Stimulated activated CD8-positive, alpha-beta memory T cell treated with anti-CD3 and anti-CD28 coated beads, Interleukin-4, amount 100 ng/mL, for 48 hours (primary cell): ENCODE measurements at places on chromosomes 12 and 14.

DNA sequence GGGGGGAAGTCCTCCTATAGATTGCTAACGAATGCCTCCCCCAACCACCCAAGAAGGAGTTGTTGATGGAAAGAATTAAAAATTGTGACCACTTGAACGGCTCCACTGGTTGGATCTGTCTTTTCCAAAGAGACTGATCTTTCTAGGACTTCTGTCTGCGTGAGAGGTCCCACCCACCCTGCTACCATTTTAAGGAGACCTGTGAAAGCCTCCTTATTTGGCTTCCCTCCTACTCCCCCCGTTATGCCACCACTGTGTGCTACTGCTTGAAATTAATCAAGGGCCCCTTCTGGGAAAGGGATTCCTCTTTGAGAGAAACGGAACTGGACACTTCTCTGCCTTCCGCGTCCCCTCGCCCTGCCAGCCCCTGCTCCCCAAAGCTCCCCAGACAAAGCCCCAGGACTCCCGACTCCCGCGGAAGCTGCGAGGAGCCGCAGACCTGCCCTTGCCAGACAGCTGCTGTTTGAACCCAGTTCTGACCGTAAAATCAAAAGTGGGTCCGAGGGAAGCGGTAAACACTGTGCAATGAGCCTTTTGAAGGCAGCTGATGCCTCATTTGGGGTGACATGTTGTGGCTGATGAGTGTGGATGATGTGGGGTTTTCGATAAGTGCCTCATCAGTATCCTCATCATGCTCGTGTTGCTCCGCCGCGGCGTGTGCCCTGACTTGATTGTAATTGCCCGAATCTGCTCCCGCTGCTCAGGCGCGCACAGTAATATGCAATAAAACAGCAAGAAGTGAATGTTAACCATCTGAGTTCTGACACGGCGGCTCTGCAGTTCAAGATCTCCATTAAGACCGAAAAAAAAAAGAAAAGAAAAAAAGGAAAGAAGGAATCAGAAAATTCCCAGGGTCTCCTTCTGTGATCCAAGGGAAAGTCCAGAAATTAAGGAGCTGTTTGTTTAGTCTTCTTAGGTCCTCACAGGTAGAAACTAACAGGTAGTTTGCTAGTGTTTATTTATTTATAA, 48.2 kb downstream of the MBIP start:
- peak; percentile 51 for DNase-seq

GRCh38 chr14:74563233-74563585, 48.8 kb downstream of the LTBP2 start:
- no peak for DNase-seq

DNA sequence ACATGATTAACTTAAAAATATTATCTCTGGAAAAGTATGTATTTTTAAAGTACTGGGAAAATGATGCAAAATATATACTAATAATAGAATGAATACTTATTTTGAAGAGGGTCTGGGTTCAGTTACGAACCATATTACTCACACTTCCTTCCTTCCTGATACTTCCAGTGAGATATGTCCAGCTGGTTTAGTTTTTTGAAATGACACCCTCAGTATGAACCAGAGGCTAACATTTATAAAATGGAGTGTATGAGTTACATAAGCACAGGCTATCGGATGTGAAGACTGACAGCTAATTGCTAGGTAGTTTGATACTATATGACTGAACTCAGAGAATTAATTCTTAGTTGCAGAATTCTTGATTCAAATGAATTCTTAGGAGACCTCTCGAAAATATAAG, 122.9 kb downstream of the OTOGL start:
- no peak for DNase-seq

DNA sequence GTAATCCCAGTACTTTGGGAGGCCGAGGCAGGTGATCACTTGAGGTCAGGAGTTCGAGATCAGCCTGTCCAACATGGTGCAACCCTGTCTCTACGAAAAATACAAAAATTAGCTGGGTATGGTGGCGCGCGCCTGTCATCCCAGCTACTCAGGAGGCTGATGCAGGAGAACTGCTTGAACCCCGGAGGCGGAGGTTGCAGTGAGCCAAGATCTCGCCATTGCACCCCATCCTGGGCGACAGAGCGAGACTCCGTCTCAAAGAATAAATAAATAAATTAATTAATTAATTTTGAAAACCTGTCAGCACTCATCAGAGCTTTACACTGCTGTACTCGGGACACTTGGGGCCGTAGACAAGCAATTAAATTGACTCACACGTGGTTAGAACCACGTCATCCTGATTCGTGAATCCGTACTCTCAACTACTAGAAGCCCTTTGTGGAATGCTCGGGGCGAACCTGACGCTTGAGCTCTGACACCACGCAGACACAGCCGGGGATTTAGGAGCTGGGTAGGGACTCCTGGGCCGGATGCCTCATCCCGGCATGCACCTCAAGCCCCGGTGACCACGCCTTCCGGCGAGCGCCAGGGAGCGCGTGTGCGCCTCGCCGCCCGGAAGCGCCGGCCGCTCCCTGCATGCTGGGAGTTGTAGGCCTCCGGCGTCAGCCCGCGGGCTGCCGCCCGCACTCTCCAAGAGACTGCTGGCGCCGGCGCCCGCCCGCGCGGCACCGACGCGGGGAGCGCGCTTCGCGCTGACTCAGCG, at the start of gene XPOT:
Gene XPOT, plus strand, starts transcription at position 686 of the 763 bp plus-strand sequence. CDS start 5,644 bp downstream, outside the sequence.
- DNase-seq, result peak; percentile 91

- no peak for DNase-seq
Measured at GRCh38 chr14:69090187-69090789, 62.6 kb downstream of the DCAF5 start.

- DNase-seq, result no peak
Measured at GRCh38 chr12:69129564-69129963, 109.8 kb upstream of the CPSF6 start.

DNA sequence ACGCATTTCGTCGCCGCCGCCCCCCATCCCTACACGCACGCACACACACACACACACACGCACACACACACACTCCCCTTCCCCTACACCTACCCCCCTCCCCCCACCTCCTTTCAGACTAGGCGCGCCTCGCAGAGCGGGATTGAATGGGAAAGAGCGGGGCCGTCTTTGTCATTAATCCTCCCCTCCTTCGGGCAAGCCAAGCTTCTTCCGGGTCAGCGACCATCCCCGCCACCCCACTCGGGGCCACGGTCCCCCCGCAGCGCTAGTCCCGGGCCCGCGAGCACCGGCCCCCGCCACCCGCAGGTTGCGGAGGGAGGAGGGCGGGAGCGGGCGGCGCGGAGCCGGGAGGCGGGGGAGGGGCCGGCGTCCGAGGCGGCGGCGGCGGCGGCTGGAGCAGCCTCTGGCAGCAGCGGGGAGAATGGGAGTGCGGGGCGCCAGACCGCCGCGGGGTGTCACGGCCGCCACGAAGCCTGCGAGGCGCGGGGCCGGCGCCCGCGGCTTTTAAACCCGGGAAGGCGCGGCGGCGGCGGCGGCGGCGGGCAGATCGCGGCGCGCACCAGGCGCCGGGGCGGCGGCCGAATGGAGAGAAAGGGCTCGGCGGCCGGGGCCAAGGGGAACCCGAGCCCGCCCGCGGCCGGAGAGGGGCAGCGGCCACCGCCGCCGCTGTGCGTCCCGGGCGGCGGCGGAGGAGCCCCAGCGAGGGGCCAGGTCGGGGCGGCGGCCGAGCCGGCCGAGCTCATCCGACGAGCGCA, at the start of gene TTC9:
Gene TTC9, plus strand, starts transcription at position 369 of the 755 bp plus-strand sequence. Its CDS starts 214 bp downstream, at position 583.
- DNase-seq, result no peak

DNA sequence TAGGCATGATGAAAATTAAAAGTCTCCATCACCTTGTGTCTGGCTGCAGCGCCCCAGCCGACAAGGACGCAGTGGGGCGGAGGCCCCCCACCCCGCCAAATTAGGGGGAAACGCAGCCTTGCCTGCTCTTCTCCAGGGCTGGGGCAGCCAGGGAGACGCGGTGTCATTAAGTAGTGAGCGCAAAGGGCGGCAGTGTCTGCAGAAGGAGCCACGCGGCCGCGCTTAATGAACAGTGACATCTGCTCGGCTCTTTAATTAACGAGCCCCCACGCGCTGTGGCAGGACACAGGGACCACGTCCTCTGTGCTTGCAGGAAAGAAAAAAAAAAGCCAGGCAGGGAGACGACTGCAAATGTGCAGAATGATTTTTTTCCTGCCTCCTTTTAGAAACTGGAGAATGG, 93.4 kb upstream of the NCOR2 start:
- no peak for DNase-seq

DNA sequence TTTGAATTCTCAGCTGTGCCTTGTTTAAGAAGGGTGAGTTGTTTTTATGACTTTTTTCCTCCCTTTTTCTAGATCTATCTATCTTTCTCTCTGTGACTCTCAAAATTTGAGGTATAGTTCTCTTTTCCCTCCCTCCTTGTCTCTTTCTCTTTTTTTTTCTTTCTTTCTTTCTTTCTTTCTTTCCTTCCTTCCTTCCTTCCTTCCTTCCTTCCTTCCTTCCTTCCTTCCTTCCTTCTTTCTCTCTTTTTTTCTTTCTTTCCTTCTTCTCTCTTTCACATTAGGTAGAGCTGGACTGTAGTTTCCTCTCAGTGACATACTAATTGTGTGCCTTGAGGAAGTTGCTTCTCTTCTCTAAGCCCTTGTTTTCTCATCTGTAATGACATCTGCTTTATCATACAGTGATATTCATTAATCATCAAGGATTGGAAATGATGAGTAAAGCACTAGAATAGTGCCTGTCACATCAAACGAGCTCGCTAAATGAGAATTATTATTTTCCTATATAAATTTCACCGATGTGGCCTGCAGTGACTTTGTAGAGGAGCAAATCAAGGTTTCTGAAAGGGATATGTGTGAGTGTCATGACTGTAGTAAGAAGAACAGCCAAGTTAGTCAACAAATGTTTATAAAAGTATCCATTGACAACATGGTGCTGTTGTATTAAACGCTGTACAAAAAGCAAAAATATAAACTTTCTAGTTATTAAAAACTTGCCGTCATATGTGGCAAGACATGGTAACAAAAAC, 78.9 kb upstream of the SLC38A2 start:
- no peak for DNase-seq

GRCh38 chr12:124301084-124301654, 6.3 kb downstream of the RFLNA start:
- DNase-seq, result no peak

- DNase-seq, result no peak
Measured at GRCh38 chr12:23349564-23349963, 599.9 kb downstream of the SOX5 start.

GRCh38 chr14:77409131-77409533, 14.2 kb downstream of the NOXRED1 start:
- no peak for DNase-seq

- DNase-seq, result no peak
Measured at GRCh38 chr12:62931477-62931876, 3.5 kb downstream of the PPM1H start.

DNA sequence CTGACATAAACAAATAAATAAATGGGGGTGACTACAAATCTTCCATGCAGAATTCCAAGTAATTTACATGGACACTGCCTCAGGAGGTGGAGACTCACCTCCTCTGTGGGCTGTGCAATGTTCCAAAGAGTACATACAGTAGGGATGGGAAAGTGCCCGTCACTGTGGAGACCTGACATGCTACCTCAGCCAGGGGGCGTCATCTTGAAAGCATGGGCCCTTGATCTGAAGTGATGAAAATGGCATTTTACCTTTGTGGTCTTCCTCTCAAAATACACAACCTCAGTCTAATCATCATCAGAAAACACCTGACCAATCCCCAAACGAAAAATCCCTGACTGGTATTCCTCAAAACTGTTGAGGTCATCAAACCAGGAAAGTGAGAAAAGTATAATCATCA, 48.4 kb downstream of the ANAPC7 start:
- DNase-seq, result peak; percentile 45

- no peak for DNase-seq
Measured at GRCh38 chr12:119672194-119672593, 4.3 kb downstream of the PRKAB1 start.

DNA sequence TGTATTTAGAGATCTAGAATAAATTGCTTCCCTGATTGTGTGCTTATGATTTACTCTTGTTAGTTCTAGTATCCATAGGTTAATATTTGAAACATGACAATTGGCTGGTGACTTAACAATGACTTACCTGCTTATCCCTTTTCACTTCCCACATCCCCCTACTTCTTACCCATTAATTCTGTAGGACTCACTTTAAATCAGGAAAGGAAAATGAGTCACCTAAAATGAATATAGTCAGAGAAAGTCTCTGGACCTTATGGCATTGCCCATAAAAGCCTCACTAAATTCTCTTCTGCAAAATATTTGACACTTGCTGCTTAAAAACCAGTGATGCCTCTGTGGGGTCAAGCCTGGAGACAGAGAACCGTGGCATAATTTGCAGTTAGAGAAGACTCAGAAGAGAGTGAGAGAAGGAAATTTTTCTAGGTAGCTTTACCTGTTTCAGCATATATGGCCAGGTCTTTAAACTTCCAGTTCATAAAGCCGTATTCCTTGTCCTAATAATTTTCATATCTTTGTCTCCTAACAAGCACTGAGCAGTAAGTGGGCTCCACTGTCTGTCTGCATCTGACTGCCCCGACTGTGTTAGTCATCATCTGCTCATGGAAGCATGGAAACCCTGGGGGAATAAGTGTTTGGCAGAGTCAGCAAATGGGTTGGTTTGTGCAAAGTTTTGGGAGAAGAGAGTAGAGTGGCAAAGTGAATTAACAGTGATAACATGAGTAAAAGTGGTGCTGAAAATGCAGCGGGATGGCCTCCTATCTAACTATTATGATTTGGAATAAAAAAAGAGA, 294.4 kb downstream of the AKAP6 start:
- DNase-seq, result no peak

DNA sequence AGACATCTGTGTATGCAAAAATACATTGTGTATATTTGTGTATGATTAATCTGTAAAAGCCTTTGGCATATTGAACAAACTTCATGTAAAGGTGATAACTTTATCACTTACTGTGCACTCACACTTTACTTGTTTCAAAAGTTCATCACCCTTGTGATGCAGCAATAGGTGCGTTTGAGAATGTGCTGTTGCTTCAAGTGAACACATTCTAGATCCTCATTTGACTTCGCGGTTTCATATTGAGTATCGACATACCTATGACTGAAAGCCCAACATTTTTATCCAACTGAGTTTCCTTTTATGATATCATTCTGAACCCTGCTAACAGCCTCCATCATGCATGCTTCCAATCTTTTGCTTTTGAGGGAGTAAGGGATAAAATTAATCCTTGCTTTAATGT, 1086.9 kb downstream of the TMEM121 start:
- DNase-seq, result no peak
